ENCODE measurements at places on chromosomes 5 and 9.

- DNase-seq: no peak
Observed at GRCh38 chr5:2848619-2849018, 97.1 kb upstream of the IRX2 start.

DNA sequence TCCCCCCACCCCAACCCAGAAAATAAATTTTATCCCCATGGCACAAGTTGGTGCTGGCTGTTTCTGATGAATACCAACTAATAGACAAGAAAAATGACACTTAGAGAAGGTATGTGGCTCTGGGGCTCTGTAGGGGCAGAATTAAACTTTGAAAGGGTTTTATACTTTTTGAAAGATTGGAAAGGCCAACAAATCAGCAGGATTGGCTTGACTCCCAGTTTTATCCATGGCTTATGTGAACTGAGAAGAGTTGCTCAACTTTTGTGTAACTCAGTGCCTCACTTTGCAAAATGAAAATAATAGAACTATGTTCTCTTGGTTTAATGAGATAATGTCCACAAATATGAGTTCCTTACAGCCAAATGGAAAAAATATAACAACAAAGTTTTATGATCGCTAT, 288.9 kb upstream of the KIF2A start:
- no peak for DNase-seq

GRCh38 chr5:86997516-86997915, 270.2 kb upstream of the RASA1 start:
- peak; percentile 53 for DNase-seq

- DNase-seq: peak; percentile 28
Observed at GRCh38 chr9:108666240-108666784, 189.5 kb downstream of the ACTL7B start.

GRCh38 chr5:32304622-32305021, 8.1 kb downstream of the MTMR12 start:
- DNase-seq: peak; percentile 85

DNA sequence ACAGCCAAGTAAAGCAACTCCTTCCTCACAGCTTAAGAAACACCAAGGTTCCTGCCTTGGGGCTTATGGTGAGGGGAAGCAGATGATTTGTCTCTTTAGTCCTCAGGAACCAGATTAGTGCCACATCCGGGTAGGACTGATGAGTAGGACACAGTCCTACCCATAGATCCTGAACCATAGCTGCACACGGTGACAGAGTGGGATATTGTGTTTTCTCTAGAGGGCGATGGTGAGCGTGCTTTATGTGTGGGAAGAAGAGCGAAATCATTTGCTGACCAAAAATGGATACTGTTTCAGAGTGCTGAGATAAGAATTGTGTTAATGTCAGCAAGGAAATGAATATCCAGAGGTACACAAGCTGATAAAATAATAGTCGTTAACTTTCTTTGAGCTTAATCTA, 209.0 kb upstream of the FBXL7 start:
- no peak for DNase-seq

DNA sequence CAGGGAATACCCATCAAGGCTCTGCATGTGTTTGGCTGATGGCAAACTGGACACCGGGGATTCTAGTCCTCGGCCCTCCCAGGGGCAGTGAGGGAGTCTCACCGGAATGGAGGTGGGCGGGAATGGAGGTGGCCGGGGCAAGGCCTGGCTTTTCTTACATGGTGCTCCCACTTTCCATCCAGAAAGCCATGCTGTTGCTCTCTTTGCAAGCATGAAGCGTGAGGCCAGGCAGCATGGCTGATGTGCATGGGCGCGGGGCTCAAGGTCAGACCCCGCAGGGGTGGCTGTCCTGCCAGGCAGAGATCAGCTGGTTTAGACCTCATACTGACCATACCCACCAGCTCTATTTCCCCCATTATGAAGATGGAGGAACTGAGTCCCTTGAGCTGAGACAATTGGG, 108.0 kb upstream of the PHYKPL start:
- DNase-seq: no peak

DNA sequence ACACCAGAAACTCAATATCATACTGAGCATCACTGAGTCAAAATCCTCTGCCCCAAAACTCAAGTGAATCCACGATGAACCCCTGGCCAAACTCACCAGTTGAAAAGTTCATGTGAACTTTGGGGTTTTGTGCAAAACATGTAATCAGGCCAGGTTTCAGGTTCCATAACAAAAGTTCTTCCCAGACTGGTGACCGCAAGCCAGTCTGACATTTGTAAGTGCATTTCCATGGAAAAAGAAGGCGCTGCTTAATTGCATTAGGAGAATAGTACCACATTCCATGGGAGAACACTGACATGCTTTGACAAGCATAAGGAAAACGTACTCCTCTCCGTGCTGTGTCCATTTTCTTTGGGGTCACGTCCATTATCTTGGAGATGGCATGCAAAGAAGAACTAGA, 567.0 kb downstream of the BNC2 start:
- DNase-seq: no peak

DNA sequence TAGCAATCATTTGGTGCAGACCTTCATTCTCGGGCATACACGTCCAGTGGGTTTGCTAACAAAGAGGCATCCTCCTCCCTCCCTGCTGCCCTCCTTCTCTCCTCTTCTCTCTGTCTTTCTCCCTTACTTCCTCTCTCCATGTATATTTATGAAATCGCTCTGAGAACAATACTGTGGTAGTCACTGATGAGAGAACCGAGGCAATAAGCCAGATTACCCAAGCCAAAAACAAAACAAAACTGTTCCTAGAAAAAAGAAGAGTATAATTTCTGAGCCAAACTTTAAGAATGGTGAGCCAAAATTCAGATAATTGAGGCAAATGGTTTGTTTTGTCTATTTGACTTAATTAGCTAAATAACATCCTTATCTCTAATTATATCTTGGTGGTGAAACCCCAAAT, 15.8 kb upstream of the HMHB1 start:
- peak; percentile 22 for DNase-seq

- DNase-seq: no peak
Observed at GRCh38 chr5:142597546-142598337, 88.1 kb downstream of the FGF1 start.

DNA sequence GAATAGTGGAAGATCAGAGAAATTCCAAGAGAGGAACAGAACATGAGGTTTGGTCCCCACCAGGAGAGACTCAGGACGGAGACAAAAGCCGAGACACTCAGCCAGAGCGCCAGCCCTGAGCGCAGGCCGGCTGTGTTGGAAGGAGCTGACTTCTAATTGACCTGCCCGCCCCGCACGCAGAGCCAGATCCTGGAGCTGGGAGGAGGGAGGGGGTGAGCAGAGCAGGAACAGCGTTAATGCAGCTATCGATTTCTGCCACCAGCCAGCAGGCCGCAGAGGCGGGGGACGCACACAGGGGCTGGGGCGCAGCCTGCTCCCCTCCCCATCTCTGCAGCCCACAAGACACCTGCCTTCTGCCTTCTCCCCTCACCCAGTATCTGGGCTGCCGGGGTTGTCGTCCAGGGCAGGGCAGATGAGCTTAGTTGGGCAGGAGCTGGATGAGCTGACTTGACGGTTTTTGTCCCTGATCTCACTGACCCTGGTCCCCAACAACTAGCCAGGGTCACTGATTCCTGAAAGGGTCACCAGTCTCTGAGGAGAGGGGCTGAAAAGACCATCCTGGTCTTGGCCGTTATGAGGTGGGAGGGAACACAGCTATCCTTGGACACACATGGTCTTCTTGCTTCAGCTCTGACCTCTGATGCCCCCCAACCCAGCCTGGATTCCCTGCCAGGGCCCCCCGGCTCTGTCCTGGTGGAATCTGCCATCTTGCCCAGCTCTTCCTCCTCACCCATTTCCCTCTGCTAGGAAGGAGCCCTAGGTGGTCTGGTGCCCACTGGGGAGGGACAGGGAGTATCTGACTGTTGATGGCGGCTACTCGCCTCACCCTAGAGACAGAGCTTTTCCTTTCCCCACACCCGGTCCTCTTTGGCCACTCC, 29.8 kb downstream of the CXXC5 start:
- no peak for DNase-seq

- no peak for DNase-seq
Observed at GRCh38 chr5:142290577-142291299, 34.1 kb downstream of the SPRY4 start.

DNA sequence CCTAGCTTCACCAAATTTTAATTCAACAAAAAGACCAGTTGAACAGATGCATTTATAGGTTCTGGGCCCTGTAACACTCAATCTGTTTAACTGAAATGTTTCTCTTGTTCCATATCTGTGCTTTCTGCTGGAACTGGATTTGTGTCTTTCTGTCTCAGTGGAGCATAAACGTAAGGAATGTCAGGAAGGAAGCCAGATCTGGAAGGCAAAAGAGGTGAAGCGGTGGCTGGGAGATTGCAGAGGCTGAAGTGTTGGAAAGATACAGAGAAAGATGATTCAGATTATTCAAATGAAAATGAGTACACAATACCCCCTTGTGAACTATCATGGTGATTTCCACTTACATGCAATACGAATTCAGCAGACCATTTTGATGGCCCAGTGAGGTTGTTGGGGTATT, 406.8 kb downstream of the BRINP1 start:
- no peak for DNase-seq

DNA sequence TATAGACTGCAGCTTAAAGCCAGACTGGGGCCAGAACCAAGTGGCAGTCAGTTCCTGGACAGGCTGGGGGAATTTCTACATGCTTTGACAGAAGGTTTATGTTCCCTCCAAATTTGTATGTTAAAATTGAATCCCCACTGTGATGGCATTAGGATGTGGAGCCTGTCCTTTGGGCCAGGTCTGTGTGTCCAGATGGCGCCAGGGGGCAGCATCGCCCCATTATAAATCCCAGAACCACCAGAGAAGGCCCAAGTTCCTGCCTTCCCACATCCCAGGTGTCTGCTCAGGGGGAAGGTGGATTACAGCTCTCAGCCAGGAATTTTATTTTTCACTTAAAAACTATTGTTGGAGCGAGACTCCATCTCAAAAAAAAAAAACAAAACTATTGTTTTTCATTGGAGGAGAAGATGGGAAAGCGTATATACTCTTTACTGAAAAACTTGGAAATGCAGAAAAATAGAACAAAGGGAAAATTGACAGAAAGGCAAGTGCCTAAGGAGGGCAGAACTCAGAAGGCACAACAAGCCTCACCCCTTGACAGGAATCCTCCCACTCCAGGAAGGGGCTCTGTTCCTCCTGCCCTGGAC, 5.0 kb downstream of the IL3 start:
- DNase-seq: peak; percentile 50

DNA sequence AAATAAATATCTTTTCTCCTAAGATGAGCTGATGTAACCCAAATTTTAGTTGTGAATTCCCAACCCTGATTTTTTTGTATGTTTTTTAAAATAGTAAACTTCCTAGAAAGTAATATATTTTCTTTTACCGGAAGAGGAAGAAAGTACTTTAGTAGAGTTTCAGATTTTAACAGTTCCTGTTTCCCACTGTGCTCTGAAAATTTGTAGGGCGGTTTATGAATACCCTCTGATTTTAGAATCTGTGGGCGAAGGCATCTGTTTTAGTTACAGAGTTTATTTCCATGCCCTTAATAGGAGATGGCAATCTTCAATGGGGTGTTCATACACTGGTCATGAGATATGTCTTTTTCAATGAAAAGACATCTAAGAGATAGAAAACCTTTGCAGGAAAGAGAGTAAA, 3.7 kb upstream of the HOMER1 start:
- peak; percentile 19 for DNase-seq

DNA sequence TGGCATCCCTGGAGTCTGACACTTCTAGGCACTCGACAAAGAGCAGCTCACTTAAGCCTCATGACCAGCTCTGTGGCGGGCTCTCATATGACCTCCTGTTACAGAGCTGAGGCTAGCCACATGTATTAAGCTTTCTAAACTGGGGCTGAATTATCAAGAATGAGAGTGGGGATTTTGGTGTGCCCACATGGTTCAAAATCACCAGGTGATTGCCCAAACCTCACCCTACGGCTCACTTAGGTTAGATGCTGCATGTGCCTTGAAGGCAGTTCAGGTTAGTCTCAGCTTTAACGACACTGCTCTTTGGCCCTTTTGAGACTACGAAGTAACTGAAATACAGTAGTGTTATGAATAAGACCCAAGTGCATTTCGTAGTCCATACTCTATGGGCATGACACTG, 39.4 kb upstream of the SMIM32 start:
- no peak for DNase-seq

- DNase-seq: no peak
Observed at GRCh38 chr5:139178589-139178917, 19.6 kb downstream of the SIL1 start.

GRCh38 chr5:139474890-139475791, 4.3 kb downstream of the SMIM33 start:
- DNase-seq: peak; percentile 98

DNA sequence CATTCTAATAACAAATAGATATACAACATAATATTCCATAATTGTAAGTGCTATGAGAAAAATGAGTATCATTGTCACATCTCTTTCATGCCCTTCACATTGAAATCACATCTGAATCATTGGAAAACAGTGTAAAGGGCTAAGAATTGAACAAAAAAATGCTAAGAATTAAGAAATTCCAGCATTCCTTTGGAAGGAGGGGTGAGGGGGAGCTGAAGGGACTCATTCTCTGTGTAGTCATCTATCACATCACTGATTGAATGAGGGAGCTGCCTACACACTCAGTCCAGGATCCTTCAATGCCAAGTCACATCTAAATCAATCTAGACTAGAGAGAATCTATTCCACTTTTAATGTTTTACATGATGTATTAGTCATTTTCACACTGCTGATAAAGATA, 286.6 kb downstream of the DTWD2 start:
- no peak for DNase-seq

DNA sequence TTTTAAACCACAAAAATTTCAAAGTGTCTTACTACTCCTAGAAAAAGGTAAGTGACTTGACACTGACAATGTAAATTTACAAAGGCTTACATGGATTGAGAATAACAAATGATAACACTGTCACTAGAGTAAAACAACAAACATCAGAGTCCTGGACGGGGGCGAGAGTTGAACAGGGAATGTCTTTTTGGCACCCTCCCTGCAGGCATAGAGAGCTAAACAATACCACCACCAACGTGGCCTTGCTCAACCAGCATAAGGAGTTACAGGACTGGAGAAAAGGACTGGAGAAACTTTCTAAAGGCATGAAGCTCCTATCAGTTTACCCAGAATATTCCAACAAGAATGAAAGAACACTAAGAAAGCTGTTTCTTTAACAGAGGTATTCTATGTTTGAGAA, 55.3 kb downstream of the PTBP3 start:
- no peak for DNase-seq

- DNase-seq: no peak
Observed at GRCh38 chr5:74556006-74556405, 84.5 kb downstream of the ENC1 start.

DNA sequence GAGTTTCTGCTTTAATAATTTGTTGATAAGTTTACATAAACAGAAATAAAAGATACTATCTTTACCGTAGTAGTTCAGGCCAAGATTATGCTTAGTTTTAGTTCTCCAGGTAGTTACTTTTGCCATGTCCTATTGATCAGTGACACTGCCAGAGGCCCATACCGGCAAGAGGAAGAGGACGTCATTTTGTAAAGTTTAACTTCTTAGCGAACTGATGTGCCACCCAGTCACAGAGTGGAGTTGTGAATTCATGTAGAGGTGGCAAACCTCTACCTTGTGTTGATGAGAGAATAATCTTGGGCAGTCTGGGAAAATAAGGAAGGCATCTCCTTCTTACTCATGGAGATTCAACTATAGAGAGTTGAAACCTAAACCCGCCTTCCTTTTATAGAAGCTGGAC, 21.8 kb downstream of the RGMB start:
- DNase-seq: no peak

GRCh38 chr5:88544671-88545070, 276.0 kb upstream of the TMEM161B start:
- no peak for DNase-seq
